WTC11 (cell line): ENCODE measurements at places on chromosomes 7 and 10. TPM values are rescaled to one million over a fixed set of nuclear protein-coding genes. Genes with fewer than 3 reads are reported as not detected.

Gene NOM1
- 26.0 to 38.5 TPM (median 27.6 TPM) in 3 replicates for total RNA-seq

Gene PTF1A
- total RNA-seq: 0.11 TPM in 1 of 3 replicates, not detected in the others

Gene JMJD1C
- 158 to 180 TPM (median 161 TPM) in 3 replicates for total RNA-seq

Gene LMOD2
- total RNA-seq: 0.09 to 0.11 TPM in 2 of 3 replicates, not detected in the other

Gene CALHM1
- total RNA-seq: 0.30 to 0.55 TPM (median 0.39 TPM) in 3 replicates

Gene CREB5
- 1.1 to 1.7 TPM (median 1.3 TPM) in 3 replicates for total RNA-seq

Gene STOX1
- 1.6 to 1.9 TPM (median 1.6 TPM) in 3 replicates for total RNA-seq

Gene DNAH11
- 3.5 to 6.4 TPM (median 4.2 TPM) in 3 replicates for total RNA-seq

Gene CTTNBP2
- total RNA-seq: 19.1 to 22.1 TPM (median 20.5 TPM) in 3 replicates

Gene CARD11
- 34.6 to 40.8 TPM (median 35.5 TPM) in 3 replicates for total RNA-seq

Gene TECTB
- not detected in 3 replicates for total RNA-seq

Gene CLEC2L
- total RNA-seq: 0.13 to 0.69 TPM (median 0.44 TPM) in 3 replicates

Gene C10orf105
- total RNA-seq: 0.48 to 0.99 TPM (median 0.85 TPM) in 3 replicates

Gene HPSE2
- total RNA-seq: 0.37 to 0.66 TPM (median 0.60 TPM) in 3 replicates

Gene OPN4
- total RNA-seq: not detected in 3 replicates

Gene TCERG1L
- total RNA-seq: 1.5 to 2.1 TPM (median 1.5 TPM) in 3 replicates

Gene COL28A1
- 0.81 to 1.5 TPM (median 1.0 TPM) in 3 replicates for total RNA-seq

Gene CH25H
- total RNA-seq: 0.11 to 0.14 TPM in 2 of 3 replicates, not detected in the other

Gene ZNF485
- total RNA-seq: 8.9 to 9.9 TPM (median 9.6 TPM) in 3 replicates

Gene HSPA12A
- 5.0 to 7.2 TPM (median 5.2 TPM) in 3 replicates for total RNA-seq

Gene CHN2
- 5.0 to 6.6 TPM (median 5.9 TPM) in 3 replicates for total RNA-seq

Gene LIPF
- not detected in 3 replicates for total RNA-seq

Gene HOXA2
- total RNA-seq: not detected in 3 replicates

Gene OR2A2
- total RNA-seq: not detected in 3 replicates

Gene SFTPA1
- 3.8 to 7.6 TPM (median 4.4 TPM) in 3 replicates for total RNA-seq

Gene TDRD1
- total RNA-seq: 0.57 to 0.70 TPM (median 0.69 TPM) in 3 replicates

Gene TMEM213
- 0.11 to 0.18 TPM (median 0.11 TPM) in 3 replicates for total RNA-seq

Gene CALML3
- not detected in 3 replicates for total RNA-seq
